ENCODE measurements at places on chromosomes 4 and X.

GRCh38 chrX:22135171-22135711, 103.1 kb downstream of the PHEX start:
- no peak for ATAC-seq

GRCh38 chrX:129979207-129979920, 3.1 kb upstream of the BCORL1 start:
- ATAC-seq: no peak

DNA sequence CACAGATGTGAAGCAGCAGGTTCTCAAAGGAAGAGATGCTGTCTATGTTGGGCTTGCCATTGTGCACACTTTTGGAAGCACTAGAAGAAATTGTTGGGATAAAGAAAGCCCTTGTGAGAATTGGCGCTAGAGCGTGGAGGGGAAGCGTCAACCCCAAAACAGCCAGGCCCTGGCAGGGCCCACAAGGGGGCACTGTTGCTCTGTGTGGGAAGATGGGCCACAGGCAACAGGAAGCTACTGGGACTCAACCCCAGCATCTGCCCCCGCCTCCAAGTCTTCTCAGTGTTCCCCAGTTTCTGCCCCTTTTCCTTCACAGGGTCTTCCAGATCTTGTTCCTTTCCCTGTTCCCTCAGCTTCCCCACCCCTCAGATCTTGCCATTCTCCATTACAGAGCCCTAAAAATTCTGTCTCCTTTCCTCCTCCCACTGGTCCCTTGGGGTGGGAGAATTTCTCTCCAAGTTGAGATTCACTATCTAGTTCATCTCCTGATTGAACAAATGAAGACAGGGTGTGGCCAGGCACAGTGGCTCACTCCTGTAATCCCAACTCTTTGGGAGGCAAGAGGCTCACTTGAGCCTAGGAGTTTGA, 85.5 kb downstream of the STARD8 start:
- ATAC-seq: peak; percentile 75

GRCh38 chr4:76559236-76560071, 124.4 kb downstream of the SHROOM3 start:
- no peak for ATAC-seq

- ATAC-seq: no peak
These were observed 165.0 kb downstream of the AMELX start for GRCh38 chrX:11458170-11458569.

DNA sequence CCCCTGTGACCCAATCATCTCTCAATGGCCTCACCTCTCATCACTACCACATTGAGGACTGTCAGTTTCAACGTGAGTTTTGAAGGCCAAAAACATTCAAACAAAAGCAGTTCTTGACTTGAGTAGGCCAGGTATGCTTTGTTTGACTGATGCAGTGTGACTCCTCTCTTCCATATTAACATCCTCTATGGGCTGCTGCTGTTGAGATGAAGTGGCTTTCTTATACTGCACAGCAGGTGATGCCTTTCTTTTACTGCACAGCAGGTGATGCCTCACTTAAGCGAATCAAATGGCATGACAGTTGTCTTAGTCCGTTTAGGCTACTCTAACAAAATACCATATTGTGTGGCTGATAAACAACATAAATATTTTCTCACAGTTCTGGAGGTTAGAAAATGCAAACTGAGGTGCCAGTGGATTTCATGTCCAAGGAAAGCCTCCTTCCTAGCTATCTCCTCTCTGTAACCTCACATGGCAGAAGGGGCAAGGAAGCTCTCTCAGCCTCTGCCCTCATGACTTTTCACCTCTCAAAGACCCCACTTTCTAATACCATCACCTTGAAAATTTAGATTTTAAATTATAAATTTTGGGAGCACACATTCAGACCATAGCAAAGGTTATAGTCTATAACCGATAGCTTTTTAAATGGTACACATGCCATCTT, 2267.9 kb upstream of the AGA start:
- no peak for ATAC-seq

GRCh38 chrX:30680618-30681017, 27.4 kb downstream of the GK start:
- no peak for ATAC-seq

GRCh38 chrX:132956421-132957210, 1.8 kb downstream of the HS6ST2 start:
- no peak for ATAC-seq

GRCh38 chr4:140856621-140857062, 100.5 kb upstream of the TBC1D9 start:
- no peak for ATAC-seq

DNA sequence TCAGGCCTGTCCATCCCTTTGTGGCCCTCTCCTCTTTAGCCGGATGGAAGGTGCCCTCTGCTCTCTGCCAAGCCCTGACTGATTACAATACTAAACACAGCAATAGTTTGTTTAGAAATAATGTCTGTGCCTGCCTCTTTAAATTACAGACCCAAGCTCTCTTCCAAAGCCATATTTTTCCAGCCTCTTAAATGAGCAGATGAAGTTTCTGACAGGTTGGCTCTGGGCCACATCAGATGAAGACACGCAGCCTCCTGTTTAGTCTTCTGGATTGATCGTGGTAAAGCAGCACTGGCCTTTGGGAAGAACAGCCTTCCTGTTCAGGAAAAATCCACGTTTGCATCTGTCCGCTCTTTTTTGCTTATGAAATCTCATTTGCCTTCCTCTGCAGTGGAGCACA, 133.6 kb downstream of the CPE start:
- no peak for ATAC-seq

DNA sequence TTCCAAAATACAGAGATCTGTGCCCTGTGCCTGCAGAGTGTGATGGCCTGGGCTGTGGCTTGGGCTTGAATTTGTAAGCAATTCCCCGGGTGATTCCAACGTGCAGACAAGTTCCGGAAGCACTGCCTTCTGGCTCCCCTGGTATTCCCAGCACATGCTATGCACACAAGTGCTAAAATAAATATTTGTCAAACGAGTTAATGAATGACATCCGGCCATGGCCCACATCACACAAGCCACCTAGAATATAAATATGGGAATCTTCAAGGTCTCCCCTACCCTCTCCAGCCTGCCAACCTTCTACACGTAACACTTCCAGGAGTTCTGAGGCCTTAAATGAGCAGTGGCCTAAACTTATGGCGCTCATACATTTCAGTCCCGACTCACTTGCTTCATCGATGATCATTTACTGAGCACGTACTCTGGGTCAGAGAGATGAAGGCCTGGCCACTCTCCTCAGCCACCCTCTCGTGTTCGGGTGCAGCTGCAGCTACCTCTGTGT, 21.3 kb downstream of the DCTD start:
- ATAC-seq: no peak

DNA sequence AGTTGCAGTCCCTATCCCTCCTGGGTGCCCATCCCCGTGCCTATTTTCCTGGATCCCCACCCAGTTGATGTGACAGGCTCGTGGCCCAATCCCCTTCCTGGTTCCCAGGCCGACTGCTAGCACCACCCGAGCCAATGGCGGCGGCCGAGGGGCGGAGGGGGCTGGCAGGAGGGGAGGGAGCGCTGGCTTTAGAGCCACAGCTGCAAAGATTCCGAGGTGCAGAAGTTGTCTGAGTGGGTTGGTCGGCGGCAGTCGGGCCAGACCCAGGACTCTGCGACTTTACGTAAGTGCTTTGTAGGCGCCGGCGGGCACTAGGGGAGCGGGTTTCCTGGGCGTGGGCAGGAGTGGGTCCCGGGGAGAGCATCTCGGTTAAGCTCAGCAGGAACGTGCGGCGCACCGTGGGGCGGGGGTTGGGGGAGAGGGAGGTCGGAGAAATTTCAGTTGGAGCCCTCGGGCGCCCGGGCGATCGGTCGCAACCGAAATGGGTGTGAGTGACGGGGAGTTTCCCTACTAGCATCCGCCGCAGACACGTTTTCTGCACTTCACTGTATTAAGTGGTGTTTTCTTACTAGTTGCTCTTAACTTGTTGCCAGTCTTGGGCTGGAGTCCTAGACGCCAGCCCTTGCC, at the start of gene PLS3:
PLS3 (plus strand) TSS at position 197 of the 627 bp plus-strand sequence. CDS start 49,077 bp downstream, outside the sequence.
- ATAC-seq: peak; percentile 28

Data from activated T-helper 17 cell treated with anti-CD3 and anti-CD28 coated beads, Interleukin-2, amount 50 U/mL, for 72 hours (primary cell).